GM19239 (cell line): ENCODE measurements at places on chromosomes 6 and 20.

DNA sequence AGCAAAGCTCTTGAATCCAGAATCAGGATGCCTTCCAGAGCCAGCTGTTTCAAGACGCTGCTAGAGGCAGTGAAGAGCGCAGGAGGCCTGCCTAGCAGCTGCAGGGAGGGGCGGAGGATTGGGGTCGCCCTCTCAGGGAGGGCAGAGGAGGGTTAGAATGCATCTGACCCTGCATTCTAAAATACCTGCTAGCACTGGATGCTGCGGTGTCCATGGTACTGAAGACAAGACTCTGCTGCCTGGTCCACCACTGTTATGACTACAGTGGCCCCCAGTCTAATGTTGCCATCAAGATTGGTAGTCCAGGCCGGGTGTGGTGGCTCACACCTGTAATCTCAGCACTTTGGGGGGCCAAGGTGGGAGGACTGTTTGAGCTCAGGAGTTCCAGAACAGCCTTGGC is 193.7 kb upstream of the PROKR2 start:
- no peak for DNase-seq

DNA sequence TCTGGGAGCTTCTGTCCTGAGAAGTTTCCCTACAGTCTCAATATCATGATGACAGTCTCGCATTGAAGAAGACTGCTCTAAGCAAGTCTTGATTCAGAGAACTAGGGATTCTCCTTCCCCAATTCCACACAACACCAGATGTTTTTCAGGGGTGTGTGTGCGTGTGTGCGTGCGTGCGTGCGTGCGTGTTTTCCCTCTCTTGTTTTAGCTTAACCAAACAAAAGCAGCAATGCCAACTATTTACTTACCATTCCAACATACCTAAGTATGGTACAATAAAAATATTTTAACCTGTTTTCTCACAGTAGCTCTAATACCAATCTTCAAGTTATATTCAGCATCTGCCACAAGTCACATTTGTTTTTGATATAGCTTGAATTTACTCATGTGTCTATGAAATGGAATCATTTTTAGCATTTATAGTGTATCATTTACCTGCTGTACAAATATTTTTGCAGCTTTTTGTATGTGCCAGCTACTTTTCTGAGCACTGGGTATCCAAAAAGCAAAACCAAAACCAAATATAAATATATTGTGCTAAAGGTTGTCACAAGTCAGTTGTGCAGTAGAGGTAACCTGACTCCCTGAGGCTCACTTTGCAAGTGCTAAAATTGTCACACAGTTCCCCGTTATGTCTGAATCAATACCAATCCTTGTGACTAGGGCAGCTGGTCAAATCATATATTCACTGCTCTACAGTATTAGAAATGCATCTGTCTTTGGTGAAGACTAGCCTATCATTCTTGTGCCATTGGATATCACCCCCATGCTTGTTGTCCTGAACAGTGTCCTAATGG is 21.7 kb upstream of the MYLIP start:
- no peak for DNase-seq

DNA sequence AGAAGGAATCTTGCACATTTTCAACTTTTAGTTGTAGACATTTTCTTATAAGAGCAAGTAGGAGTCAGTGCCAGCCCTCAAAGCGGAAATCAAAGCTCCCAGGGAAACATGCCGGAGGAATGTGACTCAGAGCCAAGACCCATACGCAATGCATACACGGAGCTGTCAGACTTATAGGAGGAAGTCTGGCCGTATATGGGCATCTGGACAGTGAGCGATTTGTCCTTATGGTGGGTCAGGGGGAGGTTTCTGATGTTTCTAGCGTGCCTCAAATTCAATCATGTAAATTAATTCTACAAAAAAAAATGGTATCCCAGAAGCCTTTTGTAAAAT is 3.6 kb upstream of the CCN2 start:
- DNase-seq, result no peak

DNA sequence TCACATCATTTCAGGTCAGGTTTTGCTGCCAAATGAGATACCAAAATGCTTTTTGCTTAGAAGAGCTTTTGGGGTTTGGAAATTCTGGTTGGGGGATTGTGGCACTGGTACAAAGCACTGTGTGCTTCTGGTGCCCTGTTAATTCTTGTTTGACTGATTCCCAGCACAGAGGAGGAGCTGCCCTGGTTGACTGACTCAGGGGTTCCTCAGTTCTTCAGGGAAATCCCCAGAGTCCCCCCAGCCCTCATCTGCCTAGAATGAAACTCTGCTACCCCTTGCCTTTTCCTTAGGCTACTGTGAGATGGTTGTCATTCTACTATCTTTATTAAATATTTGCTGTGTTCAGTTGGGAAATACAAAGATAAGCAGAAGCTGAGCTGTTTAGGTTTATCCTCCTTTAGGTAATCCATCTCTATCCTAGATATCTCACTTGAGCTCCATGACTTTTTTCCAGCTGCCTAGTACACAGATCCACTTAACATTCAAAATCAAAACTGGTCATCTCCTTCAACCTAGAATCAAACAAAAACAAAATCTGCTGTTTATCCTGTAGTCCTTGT is 24.9 kb upstream of the TSPYL1 start:
- no peak for DNase-seq

GRCh38 chr6:2853769-2854395 is 12.2 kb upstream of the SERPINB1 start:
- no peak for DNase-seq

- no peak for DNase-seq
Observed at GRCh38 chr20:25508083-25508770, 77.1 kb downstream of the NINL start.
